ENCODE measurements at places on chromosomes 16 and 17.

GRCh38 chr17:50689251-50689650 is 18.5 kb downstream of the ANKRD40 start:
- DNase-seq = no peak

GRCh38 chr17:82878527-82878926 is 38.7 kb upstream of the ZNF750 start:
- no peak for DNase-seq

DNA sequence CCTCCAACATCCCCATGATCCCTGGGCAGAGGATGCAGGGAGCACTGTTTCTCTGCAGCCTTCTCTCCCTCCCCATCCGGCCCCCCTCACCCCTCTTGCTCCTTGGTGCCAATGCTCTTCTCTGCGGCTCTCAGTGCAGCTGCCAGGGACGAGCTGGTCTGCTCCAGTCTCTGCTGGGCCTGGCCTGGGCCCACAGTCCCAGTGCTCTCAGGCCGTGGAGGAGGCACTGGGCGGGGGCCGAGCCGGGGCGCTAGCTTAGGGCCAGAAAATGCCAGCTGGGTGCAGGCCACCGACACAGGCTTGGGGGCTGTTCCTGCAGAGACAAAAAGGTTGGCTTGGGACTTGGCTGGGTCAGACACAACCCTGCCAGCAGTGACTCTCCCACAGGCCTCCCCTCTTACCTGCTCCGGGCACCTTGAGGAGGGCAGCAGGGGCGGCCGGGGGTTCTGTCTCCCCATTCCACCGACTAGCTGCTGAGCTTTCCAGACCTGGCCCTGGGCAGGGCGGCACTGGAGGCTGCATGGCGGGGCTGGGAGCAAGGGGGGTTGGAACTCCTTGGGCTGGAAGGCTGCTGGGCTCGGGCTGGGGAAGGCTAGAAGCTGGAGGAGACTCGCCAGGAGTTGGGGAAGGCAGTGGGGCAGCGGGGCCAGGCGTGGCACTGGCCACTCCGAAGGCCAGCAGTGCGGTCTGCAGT is 13.8 kb downstream of the CASKIN2 start:
- no peak for DNase-seq

- no peak for DNase-seq
These were observed 274.6 kb upstream of the HSBP1 start for GRCh38 chr16:83533193-83533592.

- DNase-seq = no peak
These were observed 203.8 kb upstream of the HSBP1 start for GRCh38 chr16:83603723-83604570.

GRCh38 chr17:67478401-67479041 is 101.4 kb downstream of the PITPNC1 start:
- no peak for DNase-seq

DNA sequence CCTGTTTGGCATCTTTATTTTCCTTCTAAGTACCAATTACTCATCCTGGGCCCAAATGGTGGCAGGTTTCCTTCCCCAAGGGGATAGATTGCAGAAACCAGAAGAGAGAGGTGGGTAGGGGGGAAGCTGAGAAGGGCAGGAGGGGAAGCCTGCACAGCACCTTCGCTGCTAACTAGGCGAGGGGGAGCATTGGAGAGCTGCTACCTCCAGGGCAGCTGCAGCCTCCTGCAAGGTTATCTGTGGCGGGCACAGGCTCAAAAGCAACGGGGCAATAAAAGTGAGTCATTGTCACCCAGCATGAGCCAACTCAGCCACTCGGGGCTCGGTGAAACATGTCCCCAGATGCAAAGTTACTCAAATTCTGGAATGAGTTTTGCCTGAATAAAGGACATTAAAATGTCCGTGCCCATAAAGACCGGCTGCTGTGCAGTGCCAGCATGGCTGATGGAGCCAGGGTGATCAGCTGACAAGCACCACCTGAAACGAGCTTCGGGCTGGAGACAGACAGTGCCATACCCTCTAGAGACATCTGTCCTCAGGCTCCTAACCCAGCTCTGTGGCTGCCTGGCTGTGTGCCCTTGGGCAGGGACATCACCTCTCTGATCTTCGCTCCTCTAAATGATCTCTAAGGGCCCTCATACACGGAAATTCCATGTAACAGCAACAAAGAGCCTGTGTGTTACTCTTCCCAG is 68.1 kb upstream of the GRIN2A start:
- DNase-seq = no peak

- no peak for DNase-seq
These were observed 805 bp upstream of the ORAI3 start for GRCh38 chr16:30947859-30948666.

DNA sequence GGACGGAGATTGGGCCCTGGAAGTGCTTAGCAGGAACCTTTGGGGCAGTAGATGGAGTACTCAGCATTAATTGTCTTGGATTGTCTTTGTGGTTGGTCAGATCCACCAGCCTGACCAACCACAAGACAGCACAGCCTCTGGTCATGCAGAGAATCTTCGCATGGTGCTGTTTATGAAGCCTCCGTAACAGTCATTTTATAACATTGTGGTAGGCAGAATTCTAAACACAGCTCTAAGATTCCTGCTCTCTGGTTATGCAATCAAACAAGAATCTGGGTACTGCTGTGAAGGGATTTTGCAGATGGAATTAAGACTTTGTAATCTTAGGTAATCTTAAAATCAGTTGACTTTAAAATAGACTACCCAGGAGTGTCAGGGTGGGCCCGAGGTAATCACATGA is 312.2 kb upstream of the GOT2 start:
- no peak for DNase-seq

DNA sequence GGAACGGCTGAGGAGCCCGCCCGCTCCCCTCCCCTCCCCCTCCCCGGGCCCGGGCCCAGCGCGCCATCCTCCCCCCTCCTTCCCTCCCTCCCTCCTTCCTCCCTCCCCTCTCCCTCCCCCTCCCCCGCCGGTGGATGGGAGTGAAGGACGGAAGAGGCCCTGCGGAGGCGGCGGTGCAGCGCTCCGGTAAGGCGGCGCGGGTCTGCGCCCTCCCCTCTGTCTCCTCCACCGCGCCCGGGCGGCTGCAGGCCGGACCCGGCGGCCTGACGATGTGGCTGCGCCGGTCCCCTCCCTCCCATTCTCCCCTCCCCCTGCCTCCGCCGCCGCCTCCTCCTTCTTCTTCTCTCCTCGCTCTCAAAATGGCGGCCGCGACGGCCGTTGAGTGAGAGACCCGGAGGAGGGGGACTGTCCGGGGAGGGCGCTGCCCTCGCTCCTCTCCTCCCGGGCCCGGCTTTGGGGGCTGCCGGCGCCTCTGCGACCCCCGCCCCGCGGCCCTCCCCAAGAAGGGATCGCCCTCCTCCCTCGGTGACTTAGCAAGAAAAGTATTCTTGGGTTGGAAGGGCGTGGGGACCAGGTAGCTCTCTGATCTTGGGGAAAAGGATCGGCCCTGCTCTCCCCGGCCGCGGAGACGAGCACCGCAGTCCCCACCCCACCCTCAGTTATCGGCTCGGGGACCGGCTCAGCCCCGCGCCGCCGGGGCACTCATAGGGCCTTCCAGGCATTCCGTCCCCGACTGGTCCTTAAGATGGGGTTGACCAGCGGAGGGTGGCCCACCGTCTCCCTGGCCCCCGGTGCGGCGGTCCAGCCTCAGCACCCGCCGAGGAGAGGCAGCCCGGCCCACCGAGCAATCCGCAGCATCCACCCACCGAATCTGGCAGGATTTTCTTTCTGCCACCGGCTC is 617 bp downstream of the PAFAH1B1 start:
- DNase-seq = peak; percentile 53

GRCh38 chr16:89583197-89583894 is 7.8 kb downstream of the CPNE7 start:
- no peak for DNase-seq

Data from esophagus squamous epithelium (tissue), 5 donors.